ENCODE measurements at places on chromosomes 5 and 9.

DNA sequence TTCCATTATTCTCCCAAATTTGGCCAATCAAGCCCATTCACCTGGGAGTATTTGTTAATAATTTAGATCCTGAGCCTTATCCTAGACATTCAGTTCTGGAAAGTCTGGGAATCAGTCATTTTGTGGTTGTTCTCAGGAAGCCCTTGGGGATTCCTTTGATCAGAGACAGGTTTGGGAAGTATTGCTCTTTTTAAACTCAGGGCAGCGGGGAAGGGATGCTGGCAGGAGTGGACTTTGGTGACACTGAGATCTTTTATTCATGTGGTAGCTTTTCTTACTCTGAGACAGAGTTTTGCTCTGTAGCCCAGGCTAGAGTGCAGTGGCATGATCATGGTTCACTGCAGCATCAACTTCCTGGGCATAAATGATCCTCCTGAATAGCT is 586.9 kb downstream of the RAB3C start:
- DNase-seq = no peak

DNA sequence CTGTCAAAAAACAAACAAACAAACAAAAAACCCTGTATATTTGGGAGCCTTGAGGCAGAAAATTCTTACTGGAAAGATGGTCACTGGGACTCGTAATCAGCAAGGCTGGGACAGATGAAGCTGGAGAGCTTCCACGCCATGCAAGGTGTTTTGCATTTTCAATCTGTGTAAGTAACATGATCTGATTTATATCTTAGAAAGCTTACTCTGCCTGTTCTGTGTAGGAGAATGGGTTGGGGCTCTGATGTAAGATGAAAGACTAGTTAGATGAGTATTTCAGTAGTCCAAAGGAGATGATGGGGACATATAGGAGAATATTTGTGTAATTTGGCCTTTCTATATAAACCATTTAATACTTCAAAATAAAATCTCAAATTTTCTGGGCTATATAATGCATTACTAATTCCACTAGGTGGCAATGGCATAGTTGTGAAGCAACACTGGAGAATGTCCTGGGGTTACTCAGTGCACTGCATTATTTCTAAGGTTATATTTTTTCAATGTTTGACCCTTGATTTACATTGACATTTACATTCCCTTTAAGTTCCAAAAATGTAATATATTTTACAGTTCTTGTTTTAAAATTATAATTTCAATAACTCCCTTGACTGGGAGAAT is 21.9 kb upstream of the FSD1L start:
- DNase-seq = no peak

DNA sequence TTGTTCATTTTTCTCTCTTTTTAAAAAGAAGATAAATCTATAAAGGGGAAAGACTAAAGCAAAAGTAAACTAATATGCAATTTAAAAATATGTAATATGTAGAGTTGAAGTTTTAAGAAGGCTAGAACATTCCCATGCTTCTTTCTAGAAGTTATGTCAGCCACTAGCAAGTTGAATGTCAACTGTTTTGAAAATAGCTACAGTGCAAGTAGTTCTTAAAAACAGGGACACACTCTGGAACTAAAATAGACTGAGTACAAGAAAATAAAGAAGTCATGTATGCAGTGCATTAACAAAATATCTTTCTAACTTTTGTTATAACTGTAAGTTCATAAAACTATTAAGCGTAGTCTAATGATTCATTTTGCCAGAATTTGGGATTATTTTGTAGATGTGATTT is 7.9 kb downstream of the TMEM38B start:
- DNase-seq = no peak

DNA sequence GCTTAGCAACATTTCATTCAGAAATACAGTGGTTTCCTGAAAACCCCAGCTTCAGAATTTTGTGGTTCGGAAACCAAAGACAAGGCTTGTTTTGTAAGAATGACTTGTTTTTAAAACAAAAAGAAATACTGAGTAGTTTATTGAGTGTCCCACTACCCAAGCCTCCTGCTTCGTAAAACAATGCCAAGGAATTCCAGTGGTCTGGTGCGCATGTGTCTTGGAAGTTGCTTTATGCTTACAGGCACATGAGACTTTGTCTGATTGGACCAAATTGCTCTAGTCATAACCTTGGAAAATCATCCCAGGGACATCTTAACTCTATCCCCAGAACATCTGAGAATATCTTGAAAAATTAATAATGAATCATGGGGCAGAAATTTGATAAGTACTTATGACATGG is 77.1 kb upstream of the FST start:
- no peak for DNase-seq

DNA sequence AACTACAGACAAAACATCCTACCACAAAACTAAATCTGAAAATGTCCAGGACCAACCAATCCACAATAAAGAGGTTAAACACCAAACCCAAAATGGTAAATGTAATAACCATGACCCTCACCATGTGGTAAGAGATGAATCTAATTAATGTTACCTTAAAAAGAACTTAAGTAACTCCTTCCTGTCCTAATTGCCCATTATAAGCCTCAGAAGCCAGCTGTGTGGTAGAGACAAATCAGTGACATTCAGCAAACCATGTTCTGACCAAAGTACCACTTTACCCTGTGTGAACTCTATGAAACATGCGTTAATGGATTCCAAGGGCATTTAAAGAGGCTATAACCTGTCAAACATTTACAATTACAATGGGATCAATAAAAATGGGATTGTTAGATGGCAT is 25.0 kb downstream of the LPAR1 start:
- no peak for DNase-seq

DNA sequence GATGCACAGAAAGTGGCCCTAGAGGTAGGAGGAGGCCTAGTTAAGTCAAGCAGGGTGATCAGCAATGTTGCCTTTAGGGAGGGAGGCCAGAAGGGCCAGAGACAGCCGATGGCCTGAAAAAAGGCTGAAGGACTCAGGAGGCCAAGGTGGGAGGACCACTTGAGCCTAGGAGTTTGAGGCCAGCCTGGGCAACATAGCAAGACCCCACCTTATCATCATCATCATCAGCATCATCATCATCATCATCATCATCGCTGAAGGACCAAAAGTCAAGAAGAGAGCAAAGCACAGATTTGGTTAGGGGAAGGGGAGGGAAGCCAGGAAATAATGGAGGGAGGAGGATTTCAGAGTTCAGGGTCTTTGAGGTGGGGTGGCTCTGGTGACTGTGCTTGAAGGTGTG is 74.3 kb downstream of the RALGPS1 start:
- DNase-seq = no peak

GRCh38 chr9:91766315-91767069 is 183.5 kb downstream of the ROR2 start:
- no peak for DNase-seq

DNA sequence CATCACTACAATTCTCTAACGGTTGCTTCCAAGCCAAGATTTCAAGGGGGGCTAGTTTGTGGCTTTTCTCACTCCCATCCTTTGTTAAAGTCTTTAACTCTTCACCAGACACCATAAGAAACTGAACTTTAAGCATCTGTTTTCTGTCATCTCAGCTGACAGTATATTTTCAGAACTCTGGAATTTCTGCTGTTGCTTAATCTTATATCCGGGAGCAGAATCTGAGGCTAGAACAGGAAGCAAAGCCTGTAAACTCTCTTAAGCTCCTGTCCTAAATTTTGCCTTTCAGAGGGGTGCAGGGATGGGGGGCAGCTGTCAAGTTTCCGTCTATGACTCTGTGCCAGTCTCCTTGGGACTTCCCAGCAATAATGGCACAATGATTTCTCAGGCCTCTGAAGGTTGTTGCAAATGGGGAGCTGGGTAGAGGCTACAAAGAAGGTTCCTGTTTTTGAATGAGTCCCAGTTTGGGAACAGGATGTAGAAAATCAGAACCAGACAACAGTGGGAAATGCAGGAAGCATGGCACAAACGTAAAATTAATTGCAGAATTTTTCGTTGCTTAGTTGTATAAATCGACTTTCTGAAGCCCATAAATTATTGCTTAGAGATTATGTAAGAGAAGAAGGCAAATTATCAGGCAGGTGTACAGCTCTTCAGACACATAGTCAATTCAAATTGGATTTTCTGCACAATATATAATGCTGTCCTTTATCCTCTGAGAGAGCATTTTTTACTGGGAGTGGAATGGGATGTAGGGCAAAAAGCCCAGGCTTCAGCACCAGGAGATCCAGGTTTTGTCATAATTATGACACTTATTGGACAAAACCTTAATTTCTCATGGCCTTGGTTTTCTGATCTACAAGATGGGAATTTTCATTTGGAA is 430.9 kb downstream of the DMAC1 start:
- DNase-seq = no peak

- DNase-seq = no peak
Observed at GRCh38 chr9:116574027-116574679, 113.0 kb upstream of the TRIM32 start.

DNA sequence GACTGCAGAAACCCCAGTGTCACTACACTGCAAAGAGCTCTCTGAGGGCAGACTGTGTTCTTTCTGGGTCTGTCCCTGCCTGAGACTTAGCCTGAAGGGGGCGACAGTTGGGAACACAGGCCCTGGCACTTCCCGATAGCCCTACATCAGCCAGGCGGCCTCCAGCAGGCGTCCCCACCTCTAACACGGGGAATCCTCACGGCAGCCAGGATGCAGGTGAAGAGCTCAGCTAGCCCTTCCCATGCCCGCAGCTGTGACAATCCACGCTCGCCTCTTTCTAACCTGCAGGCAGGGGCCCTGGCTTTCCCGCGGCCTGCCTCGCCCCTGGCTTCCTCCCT is 5.9 kb downstream of the MED22 start:
- no peak for DNase-seq

- no peak for DNase-seq
Observed at GRCh38 chr9:109311731-109312130, 9.1 kb downstream of the EPB41L4B start.

GRCh38 chr9:89955626-89956025 is 350.8 kb downstream of the GADD45G start:
- DNase-seq = no peak

DNA sequence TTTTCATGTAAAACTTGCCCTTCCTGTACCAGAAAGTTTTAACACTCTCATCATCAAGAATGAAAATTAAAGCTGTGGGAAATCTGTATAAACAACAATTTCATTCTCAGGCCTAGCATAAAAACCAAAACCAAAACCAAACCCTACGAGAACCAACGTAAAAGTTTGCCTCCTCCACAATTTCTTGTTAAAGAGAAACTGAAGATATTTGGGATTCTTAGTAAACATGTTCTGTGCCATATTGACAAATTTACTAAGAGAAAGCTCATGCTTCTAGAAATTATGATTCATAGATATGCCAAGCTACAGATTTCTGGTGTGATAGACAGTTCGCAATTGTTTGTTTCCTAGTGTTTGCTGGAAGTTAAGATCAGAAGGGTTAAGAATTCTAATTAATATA is 801.0 kb upstream of the NUDT12 start:
- DNase-seq = no peak

DNA sequence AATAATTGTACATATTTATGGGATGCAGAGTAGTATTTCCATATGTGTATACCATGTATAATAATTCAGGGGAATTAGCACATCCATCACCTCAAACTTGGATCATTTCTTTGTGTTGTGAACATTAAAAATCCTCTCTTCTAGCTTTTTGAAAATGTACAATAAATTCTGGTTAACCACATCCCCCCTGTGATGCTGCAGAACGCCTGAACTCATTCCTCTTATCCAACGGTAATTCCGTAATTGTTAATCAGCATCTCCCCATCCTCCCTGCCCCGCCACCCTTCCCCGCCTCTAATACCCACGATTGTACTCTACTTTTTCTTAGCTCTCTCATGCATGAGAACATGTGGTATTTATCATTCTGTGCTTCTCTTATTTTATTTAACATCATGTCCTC is 127.7 kb upstream of the ANKRD55 start:
- DNase-seq = no peak

DNA sequence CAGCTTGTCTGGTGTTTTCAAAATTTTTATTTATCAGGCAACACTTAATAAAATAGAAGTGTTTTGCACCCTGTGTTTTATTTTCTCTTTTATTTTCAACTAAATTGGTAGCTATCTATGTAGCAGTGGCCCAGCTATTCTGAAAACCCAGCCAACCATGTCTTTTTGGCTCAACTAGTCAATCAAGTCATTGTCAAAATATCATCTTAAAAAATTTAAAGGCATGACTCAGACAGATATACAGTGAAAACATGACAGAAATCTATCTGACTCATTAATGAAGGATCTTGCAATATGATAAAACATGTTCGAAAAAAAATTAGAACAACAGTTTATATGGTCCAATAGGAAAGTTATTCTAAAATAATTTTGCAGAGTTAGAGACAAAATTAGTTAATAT is 75.1 kb downstream of the HSD17B4 start:
- DNase-seq = no peak

- no peak for DNase-seq
Observed at GRCh38 chr9:133981958-133982681, 10.0 kb downstream of the VAV2 start.

GRCh38 chr9:115360122-115360521 is 242.2 kb upstream of the TNC start:
- DNase-seq = no peak

DNA sequence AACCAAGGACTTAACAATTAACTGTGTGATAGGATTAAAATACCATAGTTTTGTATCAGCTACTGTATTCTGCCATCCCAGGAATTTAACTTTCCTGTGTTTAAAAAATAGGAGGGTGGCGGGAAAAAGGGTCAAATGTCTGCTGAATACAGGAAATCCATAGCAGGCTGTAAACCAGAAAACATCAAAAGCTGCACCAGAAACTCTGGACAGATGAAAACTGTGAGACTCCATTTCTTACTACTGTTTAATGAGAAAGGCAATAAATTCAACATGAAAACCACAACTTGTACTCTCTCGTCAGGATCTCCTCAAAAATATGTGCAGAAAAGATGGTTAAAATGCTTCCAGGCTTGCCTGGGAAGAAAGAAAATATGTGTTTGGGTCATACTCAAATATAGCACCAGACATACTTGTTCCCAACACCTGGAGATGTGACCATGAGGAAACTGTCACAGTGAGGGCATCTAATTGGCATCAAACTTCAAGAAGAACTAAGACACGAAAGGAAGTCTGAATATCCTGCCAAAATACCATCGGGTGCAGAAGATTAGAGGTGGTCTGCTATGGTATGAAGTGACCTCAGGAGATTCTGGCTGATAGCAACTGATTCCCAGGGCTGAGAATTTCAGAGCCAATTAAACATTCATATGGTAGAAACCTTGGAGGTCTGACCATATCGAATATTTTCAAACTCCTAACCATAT is 164.7 kb upstream of the TARS1 start:
- no peak for DNase-seq

Measured in activated CD4-positive, alpha-beta T cell treated with anti-CD3 and anti-CD28 coated beads for 48 hours (primary cell).